ENCODE measurements at places on chromosomes 1 and 21.
A peak's percentile ranks its signal among the peaks of the same experiment; 100 is the strongest.

GRCh38 chr1:206435445-206435844, 34.8 kb upstream of the IKBKE start:
- DNase-seq, result no peak

GRCh38 chr1:77548285-77548684, 134.2 kb downstream of the ZZZ3 start:
- DNase-seq, result peak; percentile 26

GRCh38 chr1:55318116-55318817, 103.1 kb upstream of the USP24 start:
- DNase-seq, result no peak

DNA sequence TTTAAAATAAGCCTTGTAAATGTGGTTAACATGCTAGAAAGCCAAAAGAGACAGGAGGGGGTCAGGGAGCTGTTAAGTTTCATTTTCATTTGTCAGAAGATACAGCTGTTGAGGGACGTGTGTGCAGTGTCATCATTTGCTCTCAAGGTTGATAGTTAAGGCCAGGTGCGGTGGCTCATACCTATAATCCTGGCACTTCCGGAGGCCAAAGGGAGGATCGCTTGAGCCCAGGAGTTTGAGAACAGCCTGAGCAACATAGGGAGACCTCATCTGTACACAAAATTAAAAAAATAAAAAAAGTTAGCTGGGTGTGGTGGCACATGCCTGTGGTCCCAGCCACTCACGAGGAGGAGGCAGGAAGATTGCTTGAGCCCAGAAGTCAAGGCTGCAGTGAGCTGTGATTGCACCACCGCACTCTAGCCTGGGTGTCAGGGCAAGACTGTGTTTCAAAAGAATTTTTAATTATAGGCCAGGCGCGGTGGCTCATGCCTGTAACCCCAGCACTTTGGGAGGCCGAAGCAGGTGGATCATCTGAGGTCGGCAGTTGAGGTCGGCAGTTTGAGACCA, 22.7 kb downstream of the ZBTB8OS start:
- no peak for DNase-seq

- no peak for DNase-seq
Observed at GRCh38 chr1:199913318-199913717, 114.2 kb upstream of the NR5A2 start.

GRCh38 chr21:36719614-36720013, 20.7 kb downstream of the SIM2 start:
- DNase-seq, result no peak

GRCh38 chr1:4002741-4003140, 102.7 kb upstream of the C1orf174 start:
- no peak for DNase-seq

DNA sequence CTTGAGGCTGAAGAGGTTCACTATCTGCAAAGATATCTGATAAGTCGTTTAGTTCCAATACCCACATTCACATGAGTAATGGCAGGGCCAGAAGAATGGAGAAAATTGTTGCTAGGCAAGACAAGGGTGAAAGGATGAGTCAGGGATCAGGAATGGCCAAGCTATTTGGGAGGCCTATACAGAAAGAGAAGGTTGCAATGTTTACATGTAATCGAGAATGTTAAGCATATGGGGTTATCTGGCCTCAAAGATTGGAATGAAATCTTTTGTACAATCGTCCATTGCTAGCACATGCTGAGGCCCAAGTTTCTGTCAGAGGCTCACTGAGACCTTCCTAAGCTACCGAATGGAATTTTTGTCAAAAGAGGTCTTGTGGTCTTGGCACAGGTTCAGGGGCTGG, 299.9 kb upstream of the PLD5 start:
- no peak for DNase-seq

GRCh38 chr1:168271636-168272035, 9.0 kb upstream of the TBX19 start:
- no peak for DNase-seq

DNA sequence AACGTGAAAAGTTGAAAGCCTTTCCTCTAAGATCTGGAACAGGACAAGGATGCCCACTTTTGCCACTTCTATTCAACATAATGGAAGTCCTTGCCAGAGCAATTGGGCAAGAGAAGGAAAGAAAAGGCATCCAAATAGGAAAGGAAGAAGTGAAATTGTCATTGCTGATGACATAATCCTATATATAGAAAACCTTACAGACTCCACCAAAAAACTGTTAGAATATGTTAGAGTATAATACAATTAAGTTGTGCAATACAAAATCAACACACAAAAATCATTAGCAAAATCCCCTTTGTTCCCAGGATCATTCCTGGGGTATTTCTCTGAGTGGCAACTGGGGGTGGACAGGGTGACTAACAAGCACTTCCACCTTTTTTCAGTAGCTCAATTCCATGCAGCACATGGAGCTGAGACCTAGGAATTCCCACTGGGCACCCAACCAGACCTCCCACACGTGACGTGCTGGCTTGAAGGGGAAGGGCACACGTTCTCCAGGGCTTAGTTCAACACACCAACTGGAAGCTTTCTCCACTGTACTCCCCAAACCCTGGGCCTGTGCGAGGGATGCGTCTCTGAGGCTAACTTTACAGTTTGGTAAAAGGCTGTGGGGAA, 9.6 kb downstream of the STUM start:
- no peak for DNase-seq

DNA sequence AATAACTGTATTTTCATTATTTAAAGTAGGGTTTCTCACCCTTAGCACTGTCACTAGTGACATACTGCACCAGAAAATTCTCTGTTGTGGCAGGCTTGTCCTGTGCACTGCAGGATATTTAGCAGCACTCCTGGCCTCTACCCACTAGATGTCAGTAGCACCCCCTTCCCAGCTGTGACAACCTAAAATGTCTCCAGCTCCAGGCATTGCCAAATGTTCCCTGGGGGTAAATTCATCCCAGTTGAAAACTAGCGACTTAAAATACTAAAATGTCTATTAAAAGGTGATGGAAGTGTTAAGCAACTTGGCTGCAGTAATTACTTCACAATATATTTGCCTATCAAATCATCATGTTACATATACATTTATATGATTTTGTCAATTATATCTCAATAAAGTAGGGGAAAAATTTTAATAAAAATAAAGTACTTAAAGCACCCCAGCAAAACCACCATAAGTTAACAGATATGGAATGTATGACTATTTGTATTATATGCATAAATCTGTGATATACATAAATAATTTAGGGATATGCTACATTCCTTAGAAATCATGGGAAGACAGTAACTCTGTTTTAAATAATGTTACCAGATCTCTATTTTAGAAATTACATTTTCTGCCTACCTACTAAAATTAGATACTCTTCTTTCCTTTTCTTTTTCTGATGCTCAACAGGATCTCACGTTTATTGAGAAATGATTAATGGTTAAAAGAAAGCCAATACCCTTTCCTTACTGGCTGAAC, 74.6 kb downstream of the ARID4B start:
- DNase-seq, result peak; percentile 86

DNA sequence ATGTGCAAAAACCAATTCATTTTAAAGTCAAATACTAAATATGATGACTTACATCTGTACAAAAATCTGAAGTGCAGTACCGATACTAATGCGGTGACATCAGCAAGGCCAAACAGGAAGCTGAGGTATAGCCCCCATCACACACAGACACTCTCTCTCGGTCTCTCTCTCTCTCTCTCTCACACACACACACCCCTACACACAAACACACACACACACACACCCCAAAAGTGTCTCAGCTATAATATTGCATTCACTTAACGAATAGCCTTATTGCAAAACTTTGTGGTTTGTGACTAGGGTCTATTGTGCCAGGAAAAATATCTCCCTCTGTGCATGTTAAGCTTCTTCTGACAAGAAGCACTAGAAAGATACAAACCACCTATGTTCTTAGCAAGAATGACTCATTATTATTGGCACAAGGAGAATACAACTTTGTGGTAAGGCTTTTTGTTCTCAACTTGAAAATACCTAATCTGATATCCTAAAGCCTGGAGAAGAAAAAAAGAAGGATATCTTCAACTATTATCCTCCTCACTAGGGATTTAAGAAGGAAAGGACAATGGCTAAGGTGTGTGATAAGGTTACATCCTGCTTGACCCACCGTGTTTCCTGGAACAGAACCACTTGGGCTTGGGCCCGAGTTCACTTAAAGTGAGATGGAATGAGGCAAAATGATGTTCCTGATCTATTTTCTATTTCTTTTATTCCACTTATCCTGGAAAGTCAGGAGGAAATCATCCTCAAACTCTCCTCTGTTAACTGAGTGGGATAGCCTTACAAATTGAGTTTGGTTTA, 107.1 kb downstream of the NIBAN1 start:
- DNase-seq, result no peak

Measured in NCI-H2081 (cell line).